Fibroblast of skin of scalp (primary cell): ENCODE measurements at places on chromosomes 7 and 10.
A peak's percentile ranks its signal among the peaks of the same experiment; 100 is the strongest.

DNA sequence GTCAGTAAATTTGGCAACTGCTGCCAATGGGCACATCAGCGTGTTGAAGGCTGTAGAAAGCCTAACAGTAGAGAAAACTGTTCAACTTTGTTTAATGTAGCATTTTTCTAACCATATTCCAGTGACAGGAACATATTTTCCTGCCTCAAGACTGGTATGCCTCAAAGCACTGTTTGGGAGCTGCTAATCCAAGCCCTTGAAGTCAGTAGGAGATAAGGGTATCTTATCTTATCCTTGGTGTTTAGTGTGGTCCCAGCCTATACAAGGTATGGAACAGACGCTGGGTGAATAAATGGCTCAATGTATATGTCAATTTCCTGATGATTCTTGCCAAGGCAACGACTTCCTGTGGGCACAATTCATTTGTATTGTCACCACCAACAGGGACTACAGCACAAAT is 97.5 kb upstream of the CREB5 start:
- no peak for DNase-seq

GRCh38 chr10:12927896-12928295 is 73.6 kb downstream of the CCDC3 start:
- DNase-seq = no peak

DNA sequence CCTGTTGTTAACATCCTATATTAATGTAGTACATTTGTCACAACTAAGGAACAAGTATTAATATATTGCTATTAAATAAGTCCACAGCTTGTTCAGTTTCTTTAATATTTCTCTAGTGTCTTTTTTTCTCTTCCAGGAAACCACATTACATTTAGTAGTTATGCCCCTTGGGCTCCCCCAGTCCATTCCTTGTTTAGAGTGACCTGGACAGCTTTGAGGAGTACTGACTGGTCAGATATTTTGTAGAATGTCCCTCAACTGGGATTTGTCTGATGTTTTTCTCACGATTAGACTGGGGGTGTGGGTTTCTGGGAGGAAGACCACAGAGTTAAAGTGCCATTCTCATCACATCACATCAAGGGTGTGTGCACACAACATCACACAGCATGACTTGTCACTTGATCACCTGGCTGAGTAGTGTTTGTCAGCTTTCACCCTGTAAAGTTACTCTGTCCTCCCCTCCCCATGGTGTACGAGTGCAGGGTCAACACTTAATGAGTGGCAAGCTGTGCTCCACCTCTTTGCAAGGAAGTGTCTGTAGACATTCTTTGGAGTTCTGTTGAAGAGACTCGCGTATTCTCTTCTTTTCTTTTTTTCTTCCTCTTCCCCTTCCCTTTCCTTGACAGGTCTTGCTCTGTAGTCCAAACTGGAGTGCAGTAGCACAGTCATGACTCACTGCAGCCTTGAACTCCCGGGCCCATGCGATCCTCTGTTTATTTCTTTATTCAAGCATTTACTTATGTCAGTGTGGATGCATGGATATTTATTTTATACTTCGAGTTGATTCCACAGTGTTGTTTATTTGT is 10.2 kb downstream of the LMTK2 start:
- no peak for DNase-seq

DNA sequence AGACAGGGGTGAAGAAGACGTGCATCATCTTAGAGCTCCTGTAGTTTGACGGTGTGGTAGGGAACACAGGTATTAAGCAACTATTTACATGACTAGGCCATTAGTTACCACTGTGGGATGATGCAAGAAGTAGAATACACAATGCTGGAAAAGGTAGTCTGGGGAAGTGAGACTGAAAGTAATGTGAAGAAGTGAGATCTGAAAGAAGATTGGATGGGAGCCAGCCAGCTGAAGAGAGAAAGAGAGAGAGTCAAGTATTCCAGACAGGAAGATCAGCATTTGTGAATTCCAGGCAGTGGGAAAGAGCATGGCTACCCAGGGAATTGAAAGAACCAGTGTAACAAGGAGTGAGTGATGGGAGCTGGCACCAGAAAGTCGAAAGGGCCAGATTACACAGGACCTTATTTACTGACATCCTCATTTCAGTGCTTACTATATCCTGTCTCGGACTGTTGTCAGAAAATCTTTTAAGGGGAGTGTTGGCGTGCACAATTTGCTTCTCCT is 4.0 kb upstream of the CFAP58 start:
- DNase-seq = peak; percentile 61

DNA sequence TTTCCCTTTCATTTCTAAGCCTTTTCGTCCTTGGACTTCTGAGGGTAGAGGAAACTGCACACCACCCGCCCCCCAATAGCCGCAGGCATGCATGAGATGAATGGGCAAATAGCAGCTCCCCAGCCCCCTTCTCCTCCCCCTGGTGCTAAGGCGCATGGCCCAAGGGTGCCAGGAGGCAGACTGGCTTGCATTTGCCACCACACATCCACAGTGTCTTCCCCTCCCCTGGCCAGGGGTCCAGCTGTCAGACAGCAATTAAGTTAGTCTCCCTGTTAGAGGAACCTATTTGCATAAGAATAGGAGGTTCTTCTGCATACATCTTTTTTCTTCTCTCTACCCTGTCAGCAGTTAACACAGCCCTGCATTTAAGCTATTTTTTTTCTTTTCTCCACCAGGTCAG is 20.2 kb downstream of the TOMM7 start:
- no peak for DNase-seq

DNA sequence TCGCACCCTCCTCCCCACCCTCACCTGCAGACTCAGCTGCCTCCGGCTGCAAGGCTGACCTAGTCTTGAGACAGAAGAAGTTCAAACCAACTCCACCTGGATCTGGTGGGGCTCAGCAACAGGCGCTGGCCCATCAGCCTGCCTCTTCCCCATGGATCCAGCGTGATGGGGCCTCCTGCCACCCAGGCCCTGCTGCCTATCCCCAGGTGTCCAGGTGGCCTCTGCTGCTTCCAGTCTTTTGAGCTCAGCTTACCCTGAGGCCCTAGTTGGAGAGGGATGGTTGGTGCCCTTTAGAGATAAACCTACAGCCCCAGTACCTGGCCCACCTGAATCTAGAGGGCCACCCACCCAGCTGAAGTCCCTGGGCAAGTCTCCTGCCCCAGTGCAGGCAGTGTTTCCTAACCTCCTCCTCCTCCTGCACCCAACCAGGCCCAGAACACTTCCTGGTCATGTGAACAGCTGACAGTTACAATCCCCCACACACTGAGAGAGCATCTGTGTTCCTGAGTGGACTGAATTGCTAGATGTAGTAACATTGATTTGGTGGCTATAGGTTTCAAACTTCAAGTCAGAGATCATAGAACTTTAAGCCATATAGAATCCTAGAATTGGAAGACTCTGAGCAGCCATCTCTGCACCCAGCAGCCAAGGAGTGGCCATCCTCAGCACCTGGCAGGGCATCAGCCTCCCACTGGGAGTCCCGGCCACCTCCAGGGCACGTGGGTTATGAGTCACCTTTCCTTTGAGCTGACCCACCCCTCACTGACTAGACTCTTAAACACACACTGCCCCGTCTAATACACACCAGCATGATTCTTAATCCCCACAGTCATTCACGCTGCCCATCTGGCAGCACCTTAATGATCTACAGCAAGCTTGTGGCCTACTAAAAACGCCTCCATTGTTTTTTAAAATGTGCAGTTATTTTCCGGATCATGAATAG is 51.9 kb downstream of the ALOX5 start:
- no peak for DNase-seq

DNA sequence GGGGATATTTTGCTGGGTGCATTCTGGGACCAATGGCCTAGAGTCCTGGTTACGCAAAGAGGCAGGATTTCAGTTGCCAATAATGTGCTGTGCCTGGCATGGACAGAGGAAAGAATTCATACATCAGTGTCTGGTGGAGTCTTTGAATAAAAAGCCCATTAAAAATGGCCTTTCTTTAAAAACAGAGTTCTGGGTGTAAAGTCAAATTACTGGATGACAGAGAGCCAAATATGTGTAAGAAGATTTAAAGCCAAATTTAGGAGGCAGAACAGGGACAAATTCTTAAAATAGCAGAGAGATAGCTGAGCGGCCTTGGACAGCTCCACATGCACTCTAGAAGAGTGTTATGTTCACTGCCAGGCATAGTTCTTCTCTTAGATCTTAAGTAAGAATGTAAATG is 60.8 kb upstream of the MEOX2 start:
- peak; percentile 65 for DNase-seq

DNA sequence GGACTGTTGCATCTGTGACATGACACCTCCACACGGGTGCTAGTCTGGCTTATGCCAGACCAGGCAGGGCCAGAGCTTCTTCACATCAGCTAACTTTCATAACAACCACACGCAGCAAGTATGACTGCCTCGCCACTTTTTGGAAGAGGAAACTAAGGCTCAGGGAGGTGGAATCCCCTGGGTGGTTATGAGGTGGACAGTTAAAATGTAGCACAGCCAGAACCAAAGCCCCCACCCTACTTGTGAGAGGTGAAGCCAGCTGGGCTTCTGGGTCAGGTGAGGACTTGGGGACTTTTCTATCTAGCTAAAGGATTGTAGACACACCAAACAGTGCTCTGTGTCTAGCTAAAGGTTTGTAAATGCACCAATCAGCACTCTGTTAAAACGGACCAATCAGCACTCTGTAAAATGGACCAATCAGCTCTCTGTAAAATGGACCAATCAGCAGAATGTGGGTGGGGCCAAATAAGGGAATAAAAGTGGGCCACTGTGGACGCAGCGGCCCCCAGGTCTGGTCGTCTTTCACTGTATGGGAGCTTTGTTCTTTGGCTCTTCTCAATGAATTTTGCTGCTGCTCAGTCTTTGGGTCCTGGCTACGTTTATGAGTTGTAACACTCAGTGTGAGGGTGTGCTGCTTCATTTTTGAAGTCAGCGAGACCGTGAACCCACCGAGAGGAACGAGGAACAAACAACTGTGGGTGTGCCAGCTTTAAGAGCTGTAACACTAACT is 171.0 kb downstream of the PTPN20 start:
- DNase-seq = no peak

DNA sequence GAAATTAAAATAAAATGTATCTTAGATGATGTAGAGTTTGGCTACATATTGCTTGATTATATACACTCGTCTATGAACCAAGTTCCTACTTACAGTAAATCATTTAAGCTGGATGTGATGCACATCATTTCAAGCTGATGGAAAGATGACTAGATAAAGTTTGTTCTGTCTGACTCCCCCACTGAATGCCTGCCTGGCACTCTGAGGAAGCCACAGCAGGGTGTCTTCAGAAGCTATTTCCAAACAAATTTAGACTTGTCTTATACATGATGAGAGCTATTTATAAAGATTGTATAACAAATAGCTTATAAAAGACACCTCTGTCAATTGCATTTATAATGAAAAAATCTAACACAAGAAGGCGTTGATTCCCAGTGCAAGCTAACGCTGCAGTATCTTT is 741.4 kb downstream of the MAGI2 start:
- no peak for DNase-seq

DNA sequence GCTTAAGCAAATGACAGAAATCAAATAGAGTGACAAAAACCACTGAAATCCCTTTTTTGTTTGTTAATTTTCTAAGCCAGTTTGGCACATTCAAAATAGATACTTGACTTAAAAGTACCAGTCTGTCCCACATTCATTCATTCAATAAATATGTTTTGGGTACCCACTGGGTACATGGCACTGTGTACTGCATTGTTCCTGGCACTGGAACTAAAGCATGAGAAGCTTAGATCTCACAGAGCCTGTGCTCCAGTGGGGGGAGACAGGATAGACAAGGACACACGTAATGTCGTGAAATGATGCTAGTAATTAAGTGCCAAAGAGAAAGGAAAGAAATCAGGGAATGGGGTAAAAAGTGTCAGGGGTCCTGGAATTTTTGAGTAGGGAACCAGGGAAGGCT is 13.0 kb downstream of the MTURN start:
- DNase-seq = no peak

DNA sequence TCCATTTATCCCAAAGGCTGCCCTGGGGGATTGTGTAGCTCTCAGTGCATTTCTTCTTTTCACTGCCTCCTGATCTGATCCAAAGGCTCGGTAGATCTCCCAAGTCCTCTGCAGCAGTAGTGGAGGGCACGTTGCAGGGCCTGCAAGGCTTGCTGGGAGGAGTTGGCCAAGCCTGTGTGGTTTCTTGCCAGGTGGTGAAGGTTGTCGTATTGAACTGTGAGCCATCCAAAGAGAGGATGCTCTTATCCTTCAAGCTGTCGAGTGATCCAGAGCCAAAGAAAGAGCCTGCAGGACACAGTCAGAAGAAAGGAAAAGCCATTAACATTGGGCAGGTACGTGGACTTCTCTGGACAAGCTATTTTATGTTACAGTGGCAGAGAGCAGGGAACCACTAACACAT is 21.2 kb downstream of the PDCD11 start:
- no peak for DNase-seq

DNA sequence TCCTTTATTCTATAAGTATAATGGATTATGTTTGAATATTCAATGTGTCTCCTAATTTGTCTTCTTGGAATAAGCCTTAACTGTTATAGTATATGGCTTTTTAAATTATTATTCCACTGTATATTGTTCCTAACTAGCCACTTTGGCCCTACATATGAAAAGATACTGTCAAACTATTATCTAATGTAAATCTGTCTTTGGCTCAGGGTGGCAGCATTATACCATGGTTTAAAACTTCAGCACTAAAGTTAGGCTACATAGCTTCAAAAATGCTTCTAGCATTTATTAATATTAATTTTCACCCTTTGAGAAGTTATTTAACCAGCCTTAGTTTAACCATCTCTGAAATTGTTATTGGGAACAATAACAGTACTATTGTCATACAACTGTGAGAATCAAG is 543.1 kb upstream of the MBL2 start:
- peak; percentile 61 for DNase-seq

- peak; percentile 75 for DNase-seq
Observed at GRCh38 chr10:86868353-86868752, 89.1 kb downstream of the MMRN2 start.

DNA sequence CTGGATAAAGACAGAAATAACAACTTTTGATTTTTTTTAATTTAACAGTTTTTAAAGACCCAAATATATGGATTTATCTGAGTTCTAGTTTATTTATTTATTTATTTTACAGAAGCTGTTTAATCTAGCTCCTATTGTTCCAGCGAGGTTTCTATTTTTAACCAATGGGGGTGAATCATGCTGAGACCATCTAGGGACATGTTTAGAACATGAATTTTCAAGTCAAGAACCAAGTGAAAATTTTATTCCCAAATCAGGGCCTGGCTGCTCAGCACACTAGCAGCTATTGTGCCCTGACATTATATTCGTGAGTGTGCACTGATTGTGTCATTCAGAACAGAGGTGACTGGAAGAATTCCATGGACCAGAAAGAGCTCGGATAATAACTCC is 24.6 kb upstream of the MPP7 start:
- peak; percentile 63 for DNase-seq

GRCh38 chr7:69602522-69602921 is 4.2 kb downstream of the AUTS2 start:
- DNase-seq = no peak
